ENCODE measurements at places on chromosomes 3 and 15. TPM values are rescaled to one million over a fixed set of nuclear protein-coding genes. Genes with fewer than 3 reads are reported as not detected.

The PTH1R gene
- total RNA-seq: 11.3 TPM

The SPCS1 gene
- total RNA-seq: 166 TPM

The RETNLB gene
- not detected for total RNA-seq

The NPAP1 gene
- 8.6 TPM for total RNA-seq

DNA sequence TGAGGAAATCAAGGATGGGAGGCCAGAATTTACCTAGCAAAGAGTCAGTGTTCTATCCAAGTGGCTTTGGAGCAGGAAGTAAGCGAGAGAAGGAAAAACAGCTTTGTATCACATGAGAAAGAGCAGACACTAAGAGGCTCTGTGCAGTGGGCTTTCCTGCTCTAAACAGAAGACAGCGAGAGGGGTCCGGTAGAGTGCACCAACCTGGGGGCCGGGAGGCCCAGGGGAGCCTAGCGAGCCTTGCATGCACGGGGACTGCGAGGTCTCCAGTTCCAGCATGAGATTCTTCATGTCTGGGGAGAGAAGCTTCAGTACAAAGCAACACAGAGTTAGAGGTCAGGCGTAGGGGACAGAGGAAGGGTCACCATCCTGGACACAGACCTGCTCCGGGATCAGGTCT is 33.5 kb downstream of the COLQ start:
- H3K4me3 ChIP-seq: no peak overlapping the region
- H3K27ac ChIP-seq: no peak overlapping the region
- no peaks in the 10 kb centered on the region for H3K36me3 ChIP-seq
- DNase-seq: no peak

DNA sequence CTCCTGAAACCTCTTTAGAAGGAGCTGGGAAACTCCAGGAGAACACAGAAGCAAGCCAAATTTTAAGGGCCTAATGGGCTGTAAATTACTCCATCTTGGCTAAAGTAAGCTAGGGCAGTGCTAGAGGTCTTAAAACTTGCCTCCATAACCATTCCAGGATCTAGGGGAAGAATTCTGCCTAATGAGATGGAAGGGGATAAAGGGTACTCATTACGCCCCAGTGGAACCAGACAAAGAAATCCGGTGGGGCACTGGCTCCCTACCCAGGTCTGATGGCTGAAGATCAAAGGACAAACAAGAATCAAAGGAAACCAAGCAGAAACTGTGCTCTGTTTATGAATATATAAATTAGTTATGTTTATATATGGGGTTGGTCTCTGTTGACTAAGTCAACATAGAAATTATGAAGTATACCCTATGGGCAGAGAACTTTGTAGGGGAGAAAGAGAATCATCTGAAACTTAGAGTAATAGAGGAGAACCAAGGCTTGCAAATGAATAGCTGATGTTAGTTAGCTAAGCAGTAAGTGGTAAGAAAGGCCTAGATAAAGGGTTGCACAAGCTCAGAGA is 57.8 kb downstream of the NCEH1 start:
- no peaks in the 10 kb centered on the region for H3K27me3 ChIP-seq
- H3K4me3 ChIP-seq: no peak overlapping the region
- H3K27ac ChIP-seq: no peak overlapping the region
- no peaks in the 10 kb centered on the region for H3K36me3 ChIP-seq
